Thoracic aorta (tissue), 2 donors: ENCODE measurements at places on chromosomes 2 and 18.
A peak's percentile ranks its signal among the peaks of the same experiment; 100 is the strongest.

DNA sequence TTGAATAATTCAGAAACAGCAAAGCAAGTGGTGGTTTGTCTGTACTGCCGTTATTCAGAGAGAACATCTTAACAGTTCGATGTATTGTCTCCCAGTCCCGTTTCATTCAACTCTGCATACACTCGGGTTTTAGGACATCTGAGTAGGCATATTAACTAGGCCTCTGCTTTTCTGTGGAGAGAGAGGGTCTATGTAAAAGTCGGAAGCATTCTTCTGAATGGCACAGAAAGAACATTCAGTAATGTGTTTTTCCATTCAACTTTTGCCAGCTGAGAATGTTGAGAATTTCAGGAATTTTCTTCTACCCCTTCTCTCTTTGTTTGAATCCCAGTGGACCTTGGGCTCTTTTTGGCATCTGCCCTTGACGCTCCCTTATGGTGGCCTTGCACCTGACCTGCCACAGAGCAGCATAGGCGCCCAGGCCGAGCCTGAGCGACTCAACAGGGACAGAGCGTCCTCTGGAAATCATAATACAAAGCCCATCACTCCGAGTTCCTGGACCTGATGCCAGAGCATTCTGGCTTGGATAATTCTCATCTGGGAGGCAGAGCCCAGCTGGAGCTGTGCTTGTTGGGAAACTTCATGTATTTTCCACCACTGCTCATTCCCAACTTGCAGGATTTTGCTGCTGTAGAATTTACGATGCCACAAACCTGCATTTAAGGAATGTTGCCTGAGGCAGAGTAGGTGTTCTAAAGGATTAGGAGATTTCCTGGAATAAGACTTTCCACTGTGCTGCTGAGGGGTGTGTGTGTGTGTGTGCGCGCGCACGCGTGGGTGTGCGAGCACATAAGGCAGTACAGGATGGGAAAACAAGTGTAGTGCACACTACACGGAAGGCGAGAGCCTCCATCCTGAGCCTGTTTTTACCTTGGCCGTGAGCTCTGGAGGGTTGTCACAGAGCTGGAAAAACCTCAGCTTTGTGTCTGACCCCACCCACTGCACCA is 77.2 kb upstream of the TXNDC2 start:
- peak overlapping the region; percentile 45 for H3K4me3 ChIP-seq
- peak overlapping the region; percentile 78 for H3K27ac ChIP-seq
- DNase-seq, result no peak
- no peaks in the 10 kb centered on the region for H3K36me3 ChIP-seq

- H3K27me3 ChIP-seq, result no peaks in the 10 kb centered on the region
- no peak overlapping the region for H3K4me3 ChIP-seq
Measured at GRCh38 chr2:56195563-56195962, 11.8 kb downstream of the CCDC85A start.

- H3K4me3 ChIP-seq, result peak overlapping the region; percentile 41
- no peak for DNase-seq
- H3K36me3 ChIP-seq, result no peaks in the 10 kb centered on the region
- H3K27ac ChIP-seq, result no peak overlapping the region
- H3K4me1 ChIP-seq, result no peaks in the 10 kb centered on the region
- H3K27me3 ChIP-seq, result no peaks in the 10 kb centered on the region
Measured at GRCh38 chr2:16763493-16763899, 97.9 kb upstream of the CYRIA start.

DNA sequence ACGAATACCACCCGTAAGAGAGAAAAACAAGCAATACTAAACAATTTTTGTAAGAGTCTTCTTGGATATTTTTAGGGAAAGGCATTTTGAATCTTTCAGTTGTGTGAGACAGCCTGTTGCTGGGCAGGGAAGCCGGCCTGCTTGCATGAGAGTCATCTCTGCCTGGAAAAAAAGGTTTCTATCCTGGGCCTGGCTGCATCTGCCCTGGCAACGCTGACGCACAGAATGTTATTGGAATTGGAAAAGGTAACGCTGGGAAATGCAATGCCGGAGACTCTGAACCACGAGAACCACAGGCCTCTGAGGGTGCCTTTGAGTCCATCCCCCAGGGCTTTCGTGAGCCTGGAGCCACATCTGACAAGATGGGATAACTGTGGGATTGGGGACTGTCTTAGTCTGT is 17.9 kb upstream of the NPAS2 start:
- no peak overlapping the region for H3K4me3 ChIP-seq
- no peak overlapping the region for H3K27ac ChIP-seq
- no peaks in the 10 kb centered on the region for H3K36me3 ChIP-seq
- no peaks in the 10 kb centered on the region for H3K27me3 ChIP-seq
- peaks cover 3% of the 10 kb centered on the region for H3K4me1 ChIP-seq

GRCh38 chr2:160355080-160355479 is 138.5 kb downstream of the RBMS1 start:
- no peak for DNase-seq
- no peak overlapping the region for H3K4me3 ChIP-seq
- no peak overlapping the region for H3K27ac ChIP-seq

DNA sequence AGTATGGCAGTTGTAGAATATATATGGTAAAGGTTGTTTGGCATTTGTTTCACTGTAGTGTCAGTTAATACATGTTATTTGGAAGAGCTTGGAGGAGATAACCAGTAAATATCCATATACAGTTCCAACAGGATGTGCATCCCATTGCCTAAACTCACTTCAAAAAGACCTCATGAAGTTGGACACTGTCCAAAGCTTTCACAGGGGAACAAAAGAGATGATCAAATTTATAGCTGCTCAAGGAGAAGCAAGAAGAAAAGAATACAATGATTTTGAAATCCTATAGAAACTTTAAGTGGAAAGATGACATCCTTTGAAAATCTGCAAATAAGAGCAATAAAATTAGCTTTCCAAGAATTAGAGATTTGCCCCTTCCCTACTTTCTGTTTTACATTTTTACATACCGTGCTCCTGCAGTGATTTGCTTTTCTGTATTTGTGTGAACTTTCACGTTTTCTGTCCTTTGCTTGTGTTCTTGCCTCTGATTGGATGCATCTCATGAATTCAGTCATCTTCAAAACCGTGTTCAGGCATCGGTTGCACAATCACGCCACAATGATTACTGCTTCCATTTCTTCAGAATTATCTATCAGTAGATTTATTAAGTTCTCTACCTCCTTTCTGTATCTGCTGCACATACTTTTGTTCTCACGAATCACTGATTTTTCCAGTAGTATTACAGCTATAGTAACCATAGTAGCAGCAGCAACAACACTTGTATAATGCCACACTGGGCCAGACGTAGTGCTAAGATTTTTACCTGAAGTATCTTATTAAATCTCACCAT is 83.8 kb downstream of the PARD3B start:
- no peaks in the 10 kb centered on the region for H3K27me3 ChIP-seq
- no peak overlapping the region for H3K27ac ChIP-seq
- no peaks in the 10 kb centered on the region for H3K4me1 ChIP-seq
- no peaks in the 10 kb centered on the region for H3K36me3 ChIP-seq

GRCh38 chr2:236505041-236505440 is 64.6 kb upstream of the ACKR3 start:
- no peaks in the 10 kb centered on the region for H3K4me1 ChIP-seq
- no peak overlapping the region for H3K27ac ChIP-seq
- no peak for DNase-seq
- H3K36me3 ChIP-seq, result no peaks in the 10 kb centered on the region
- H3K27me3 ChIP-seq, result no peaks in the 10 kb centered on the region

DNA sequence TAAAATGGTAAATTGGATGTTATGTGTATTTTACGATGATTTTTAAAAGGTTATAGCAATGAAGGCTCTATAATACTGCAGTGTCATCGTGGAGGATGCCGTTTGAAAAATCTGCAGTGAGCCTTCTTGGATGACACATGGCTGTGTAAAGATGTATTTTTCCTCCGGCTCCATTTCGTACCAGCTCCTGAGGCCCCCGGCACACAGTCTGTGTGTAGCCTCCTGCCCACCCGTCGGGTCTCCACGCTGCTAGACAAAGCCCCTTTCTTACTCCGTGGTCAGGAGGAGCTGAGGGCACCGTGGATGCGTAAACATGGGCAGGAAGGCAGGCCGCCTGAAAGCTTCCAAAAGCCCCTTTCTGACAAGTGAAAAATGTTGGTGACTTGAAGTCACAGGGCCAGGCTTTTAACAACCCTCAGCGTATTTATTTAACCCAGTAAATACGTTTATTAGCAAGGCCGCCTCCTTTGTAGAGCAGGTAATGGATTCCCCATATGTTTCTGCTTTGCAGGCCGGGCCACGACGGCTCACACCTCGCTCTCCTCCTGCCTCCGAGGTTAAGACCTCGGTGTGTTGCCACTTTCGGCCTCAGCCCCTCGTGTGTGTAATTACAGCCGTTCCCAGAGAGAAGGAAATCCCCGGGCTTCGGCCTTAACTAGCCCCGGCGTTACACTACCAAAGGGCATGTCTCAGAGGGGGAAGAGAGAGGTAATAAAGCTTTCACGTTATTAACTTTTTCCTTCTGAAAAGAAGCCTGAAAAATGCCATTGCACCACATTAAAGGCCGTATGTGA is 72.8 kb downstream of the DDX1 start:
- no peaks in the 10 kb centered on the region for H3K27me3 ChIP-seq
- H3K27ac ChIP-seq, result no peak overlapping the region
- H3K4me1 ChIP-seq, result no peaks in the 10 kb centered on the region
- DNase-seq, result no peak
- H3K4me3 ChIP-seq, result no peak overlapping the region

- no peak for DNase-seq
- H3K4me1 ChIP-seq, result peaks cover 66% of the 10 kb centered on the region
- peak overlapping the region; percentile 36 for H3K4me3 ChIP-seq
- no peaks in the 10 kb centered on the region for H3K27me3 ChIP-seq
- H3K27ac ChIP-seq, result peak overlapping the region; percentile 70
- H3K36me3 ChIP-seq, result no peaks in the 10 kb centered on the region
Measured at GRCh38 chr2:163698857-163699256, 37.0 kb downstream of the FIGN start.

- H3K36me3 ChIP-seq, result no peaks in the 10 kb centered on the region
- H3K4me1 ChIP-seq, result no peaks in the 10 kb centered on the region
- no peak for DNase-seq
- H3K4me3 ChIP-seq, result no peak overlapping the region
- H3K27ac ChIP-seq, result no peak overlapping the region
- H3K27me3 ChIP-seq, result no peaks in the 10 kb centered on the region
Measured at GRCh38 chr2:99841749-99842148, 300.6 kb downstream of the AFF3 start.

GRCh38 chr2:223262946-223263345 is 211.0 kb downstream of the KCNE4 start:
- H3K27ac ChIP-seq, result no peak overlapping the region
- no peaks in the 10 kb centered on the region for H3K27me3 ChIP-seq
- H3K4me3 ChIP-seq, result no peak overlapping the region
- no peak for DNase-seq
- H3K4me1 ChIP-seq, result no peaks in the 10 kb centered on the region

- no peak overlapping the region for H3K4me3 ChIP-seq
- H3K27ac ChIP-seq, result no peak overlapping the region
- H3K27me3 ChIP-seq, result no peaks in the 10 kb centered on the region
Measured at GRCh38 chr2:15481000-15481399, 80.1 kb downstream of the NBAS start.

- no peak overlapping the region for H3K27ac ChIP-seq
- DNase-seq, result no peak
- peaks cover 13% of the 10 kb centered on the region for H3K4me1 ChIP-seq
- H3K4me3 ChIP-seq, result no peak overlapping the region
Measured at GRCh38 chr2:29916571-29916970, 4.8 kb downstream of the ALK start.

DNA sequence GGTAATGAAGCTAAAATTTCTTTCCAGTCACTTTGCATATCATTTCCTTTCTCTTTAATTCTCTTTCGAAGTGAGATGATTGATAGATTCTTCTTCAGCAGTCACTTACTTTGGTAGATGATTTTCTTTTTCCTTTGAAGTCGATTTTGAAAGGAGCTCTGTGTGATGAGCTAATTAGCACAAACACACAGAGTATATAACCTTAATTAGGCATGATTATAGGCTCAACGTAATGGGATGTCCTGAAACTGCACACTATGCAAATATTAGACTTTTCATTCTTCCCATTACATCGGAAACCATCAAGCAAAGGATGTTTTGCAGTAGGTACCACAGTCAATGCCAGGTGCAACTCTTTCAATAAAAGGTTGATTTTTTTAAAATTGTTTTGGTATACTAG is 6.4 kb upstream of the CTLA4 start:
- no peaks in the 10 kb centered on the region for H3K36me3 ChIP-seq
- no peaks in the 10 kb centered on the region for H3K27me3 ChIP-seq
- H3K27ac ChIP-seq, result no peak overlapping the region
- no peak overlapping the region for H3K4me3 ChIP-seq

GRCh38 chr2:71788186-71788525 is 334.8 kb downstream of the DYSF start:
- no peaks in the 10 kb centered on the region for H3K36me3 ChIP-seq
- H3K27ac ChIP-seq, result no peak overlapping the region
- H3K27me3 ChIP-seq, result no peaks in the 10 kb centered on the region

GRCh38 chr18:37502036-37502435 is 63.6 kb downstream of the CELF4 start:
- no peaks in the 10 kb centered on the region for H3K27me3 ChIP-seq
- H3K4me3 ChIP-seq, result no peak overlapping the region
- no peaks in the 10 kb centered on the region for H3K4me1 ChIP-seq
- H3K27ac ChIP-seq, result no peak overlapping the region

GRCh38 chr2:32624812-32625211 is 3.0 kb upstream of the TTC27 start:
- no peak for DNase-seq
- no peak overlapping the region for H3K27ac ChIP-seq
- no peaks in the 10 kb centered on the region for H3K27me3 ChIP-seq
- no peaks in the 10 kb centered on the region for H3K36me3 ChIP-seq
- H3K4me1 ChIP-seq, result peaks cover 43% of the 10 kb centered on the region

GRCh38 chr2:189276277-189276676 is 96.7 kb upstream of the COL5A2 start:
- H3K4me1 ChIP-seq, result no peaks in the 10 kb centered on the region
- DNase-seq, result no peak
- H3K27ac ChIP-seq, result no peak overlapping the region

DNA sequence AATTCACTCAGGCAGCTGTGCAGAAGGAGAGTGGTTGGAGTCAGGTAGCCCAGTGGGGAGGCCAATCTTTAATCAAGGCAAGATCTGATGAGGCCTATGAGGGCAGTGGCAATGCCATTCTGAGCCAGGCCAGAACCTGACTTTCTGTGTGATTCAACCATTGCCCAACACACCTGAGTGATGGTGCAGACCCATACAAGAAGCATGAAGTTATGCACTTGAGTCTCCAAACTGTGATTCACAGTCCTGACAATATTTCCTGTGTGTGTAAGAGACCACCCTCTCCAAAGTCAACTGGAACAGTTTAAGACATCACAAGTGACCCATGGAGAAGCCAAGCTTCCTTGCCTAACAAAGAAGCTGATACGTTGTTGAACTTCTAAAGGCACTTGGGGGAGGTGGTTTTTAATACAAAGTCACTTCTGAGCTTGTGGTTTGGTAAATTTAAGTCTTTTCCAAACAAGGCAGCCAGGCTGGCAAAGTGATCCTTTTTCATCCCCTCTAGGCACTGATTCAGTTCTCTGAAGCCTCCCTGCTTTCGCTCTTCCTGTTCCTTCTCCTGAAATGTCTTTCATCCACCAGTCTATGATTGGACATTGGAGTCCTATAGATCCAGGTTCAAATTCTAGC is 49.0 kb downstream of the VSNL1 start:
- H3K27me3 ChIP-seq, result no peaks in the 10 kb centered on the region
- no peak for DNase-seq
- no peak overlapping the region for H3K4me3 ChIP-seq
- H3K27ac ChIP-seq, result no peak overlapping the region
- peaks cover 6% of the 10 kb centered on the region for H3K4me1 ChIP-seq

- H3K27me3 ChIP-seq, result no peaks in the 10 kb centered on the region
- no peak overlapping the region for H3K4me3 ChIP-seq
- H3K36me3 ChIP-seq, result no peaks in the 10 kb centered on the region
- H3K27ac ChIP-seq, result no peak overlapping the region
- H3K4me1 ChIP-seq, result no peaks in the 10 kb centered on the region
Measured at GRCh38 chr2:68861330-68861729, 9.9 kb downstream of the BMP10 start.

- no peak overlapping the region for H3K27ac ChIP-seq
- H3K4me3 ChIP-seq, result no peak overlapping the region
- no peaks in the 10 kb centered on the region for H3K27me3 ChIP-seq
- no peaks in the 10 kb centered on the region for H3K4me1 ChIP-seq
Measured at GRCh38 chr18:73756256-73757091, 391.2 kb downstream of the FBXO15 start.
